ENCODE measurements at places on chromosomes 11 and 22.

- no peak for DNase-seq
Observed at GRCh38 chr11:36377759-36378564, 81.9 kb downstream of the PRR5L start.

DNA sequence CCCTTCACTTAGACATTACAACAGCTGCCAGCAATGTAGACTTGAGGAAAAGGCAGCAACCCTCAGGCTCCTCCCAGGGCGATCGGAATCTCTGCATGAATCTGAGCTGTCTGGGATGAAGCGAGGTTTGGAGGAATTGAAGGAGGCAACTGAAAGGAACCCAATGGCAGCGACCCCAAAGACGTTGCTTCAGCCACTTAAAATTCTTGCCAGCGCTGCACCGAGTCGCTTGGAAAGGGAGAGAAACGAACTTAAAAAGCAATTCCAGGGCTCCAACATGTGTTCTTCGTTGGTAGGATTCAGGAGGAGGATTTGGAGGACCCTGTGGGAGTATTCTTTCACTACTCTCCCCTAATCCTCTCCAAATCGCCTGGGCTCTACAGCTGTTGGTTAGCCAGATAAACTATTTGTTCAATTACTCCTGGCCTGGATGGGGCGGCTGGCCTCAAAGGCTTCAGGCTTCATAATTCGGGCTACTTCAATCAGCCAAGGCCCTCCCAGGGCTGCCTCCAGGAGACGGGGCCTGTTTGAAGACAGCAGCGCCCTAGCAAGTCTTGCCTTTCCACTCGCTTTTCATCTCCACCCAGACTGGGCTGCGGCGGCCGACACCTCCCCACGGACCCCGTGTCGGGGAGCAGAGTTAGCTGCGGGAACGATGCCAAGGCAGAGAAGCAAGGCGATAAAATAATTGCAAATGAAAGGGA is 72.4 kb upstream of the TMEM45B start:
- DNase-seq, result no peak

- DNase-seq, result no peak
Observed at GRCh38 chr22:49826603-49827270, 936 bp downstream of the BRD1 start.

- no peak for DNase-seq
Observed at GRCh38 chr22:41242396-41243117, 1.8 kb upstream of the CHADL start.

GRCh38 chr22:36471341-36471821 is 10.1 kb downstream of the TXN2 start:
- DNase-seq, result no peak

DNA sequence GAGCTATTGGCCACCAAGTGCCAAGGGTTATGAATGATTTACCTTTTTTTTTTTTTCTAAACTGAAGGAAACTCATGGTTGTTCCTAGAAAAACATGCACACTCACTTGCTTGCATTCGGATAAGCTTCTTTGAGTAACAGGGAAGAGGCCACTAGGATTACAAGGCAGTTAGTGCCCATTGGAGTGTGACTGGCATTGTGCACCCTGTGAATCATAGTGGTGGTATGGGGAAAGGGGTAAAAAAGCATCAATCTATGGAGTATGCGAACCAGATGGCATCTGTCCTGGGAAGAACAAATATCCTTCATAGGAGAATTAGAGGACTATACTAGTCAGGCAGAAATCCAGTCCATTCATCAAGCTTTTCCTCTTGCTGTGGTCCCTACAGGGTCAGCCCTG is 24.2 kb downstream of the CD44 start:
- DNase-seq, result no peak

DNA sequence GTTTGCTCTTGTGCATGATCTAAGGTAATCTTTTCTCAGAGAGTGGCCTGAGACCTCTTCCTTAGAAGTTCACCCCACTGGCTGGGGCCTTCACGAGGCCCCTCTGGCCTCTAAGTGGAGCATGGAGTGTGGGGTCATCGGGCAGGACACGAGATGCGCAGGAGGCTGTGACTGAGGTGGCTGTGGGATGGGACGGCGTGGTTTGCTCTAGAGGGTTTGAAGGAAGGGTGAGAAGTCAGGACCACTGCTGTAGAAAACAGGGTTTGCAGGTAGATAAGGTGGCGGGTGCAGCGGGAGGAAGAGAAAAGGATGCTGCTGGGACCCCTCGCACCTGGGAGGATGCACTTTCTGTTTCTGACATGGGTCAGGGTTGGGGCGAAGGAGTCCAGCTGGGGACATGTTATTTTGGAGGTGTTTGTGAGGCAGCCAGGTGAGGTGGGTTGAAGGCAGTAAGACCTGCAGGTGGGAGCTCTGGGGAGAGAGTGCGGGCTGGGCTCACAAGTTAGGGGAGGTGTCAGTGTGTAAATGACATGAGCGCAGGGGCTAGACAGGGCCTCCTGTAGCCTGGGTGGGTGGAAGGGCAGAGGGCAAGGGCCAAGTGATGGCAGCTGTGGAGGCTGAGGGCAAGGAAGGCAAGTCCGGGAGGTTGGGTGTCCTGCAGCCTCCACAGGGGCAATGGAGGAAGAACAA is 62.5 kb downstream of the KCNQ1 start:
- DNase-seq, result no peak

Data from posterior cingulate gyrus (tissue), 11 donors.